ENCODE measurements at places on chromosomes 12 and 14.

GRCh38 chr12:88235183-88235833 is 93.2 kb downstream of the TMTC3 start:
- DNase-seq = no peak

DNA sequence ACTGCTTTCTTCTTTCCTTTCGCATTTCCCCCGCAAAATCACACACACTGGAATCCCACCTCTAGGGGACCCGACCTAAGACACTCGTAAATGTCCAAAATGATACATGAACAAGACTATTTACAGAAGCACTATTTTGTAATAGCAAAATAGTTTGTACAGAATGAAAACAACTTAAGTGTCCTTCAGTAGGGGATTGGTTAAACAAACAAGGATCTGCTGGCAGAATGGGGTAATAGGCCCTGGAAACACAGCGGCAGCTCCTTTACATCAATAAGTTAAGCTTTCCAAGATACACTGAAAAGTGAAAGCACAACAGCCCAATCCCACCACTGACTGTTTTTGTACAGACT is 48.8 kb downstream of the LTBP2 start:
- DNase-seq = no peak

DNA sequence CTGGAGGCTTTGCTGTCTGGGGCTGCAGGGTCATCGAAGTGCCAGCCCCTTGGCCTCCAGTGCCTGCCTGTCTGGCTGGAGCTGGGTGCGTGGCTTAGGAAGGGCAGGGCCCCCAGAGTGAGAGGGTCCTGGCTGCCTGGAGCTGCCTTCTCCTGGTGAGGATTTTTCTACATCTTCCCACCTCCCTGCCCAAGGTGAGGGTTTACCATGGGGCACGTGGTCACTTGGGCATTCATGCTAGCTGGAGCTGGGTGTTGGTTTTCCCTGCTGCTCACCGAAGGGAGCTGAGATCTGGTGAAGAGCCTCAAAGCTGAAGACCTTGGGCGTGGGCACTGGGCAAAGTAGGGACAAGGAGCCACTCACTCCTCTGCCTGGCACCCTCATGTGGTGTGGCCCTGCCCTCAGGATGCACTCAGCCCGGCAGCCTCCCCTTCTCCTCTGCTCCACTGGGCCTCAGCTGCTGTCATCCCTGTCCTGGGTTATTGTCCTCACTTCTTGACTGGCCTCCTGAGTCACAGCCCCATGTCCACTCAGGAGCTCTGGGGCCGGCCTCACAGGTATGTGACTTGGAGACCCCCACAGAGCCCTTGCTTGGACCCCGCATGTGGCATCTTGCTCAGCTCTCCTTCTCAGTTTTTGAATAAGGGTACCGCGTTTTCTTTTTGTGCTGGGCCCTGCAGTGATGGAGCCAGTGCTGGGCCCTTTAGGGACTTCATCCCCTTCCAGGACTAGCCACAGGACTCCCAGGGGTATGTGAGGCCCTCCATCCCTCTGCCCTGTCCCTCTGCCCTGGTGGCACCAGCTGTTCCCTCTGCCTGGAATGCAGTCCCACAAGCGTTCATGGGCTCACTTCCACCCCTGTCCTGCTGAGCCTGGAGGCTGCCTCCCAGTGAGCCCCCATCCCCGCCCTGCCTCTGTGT is 1.6 kb downstream of the CEP170B start:
- DNase-seq = no peak

DNA sequence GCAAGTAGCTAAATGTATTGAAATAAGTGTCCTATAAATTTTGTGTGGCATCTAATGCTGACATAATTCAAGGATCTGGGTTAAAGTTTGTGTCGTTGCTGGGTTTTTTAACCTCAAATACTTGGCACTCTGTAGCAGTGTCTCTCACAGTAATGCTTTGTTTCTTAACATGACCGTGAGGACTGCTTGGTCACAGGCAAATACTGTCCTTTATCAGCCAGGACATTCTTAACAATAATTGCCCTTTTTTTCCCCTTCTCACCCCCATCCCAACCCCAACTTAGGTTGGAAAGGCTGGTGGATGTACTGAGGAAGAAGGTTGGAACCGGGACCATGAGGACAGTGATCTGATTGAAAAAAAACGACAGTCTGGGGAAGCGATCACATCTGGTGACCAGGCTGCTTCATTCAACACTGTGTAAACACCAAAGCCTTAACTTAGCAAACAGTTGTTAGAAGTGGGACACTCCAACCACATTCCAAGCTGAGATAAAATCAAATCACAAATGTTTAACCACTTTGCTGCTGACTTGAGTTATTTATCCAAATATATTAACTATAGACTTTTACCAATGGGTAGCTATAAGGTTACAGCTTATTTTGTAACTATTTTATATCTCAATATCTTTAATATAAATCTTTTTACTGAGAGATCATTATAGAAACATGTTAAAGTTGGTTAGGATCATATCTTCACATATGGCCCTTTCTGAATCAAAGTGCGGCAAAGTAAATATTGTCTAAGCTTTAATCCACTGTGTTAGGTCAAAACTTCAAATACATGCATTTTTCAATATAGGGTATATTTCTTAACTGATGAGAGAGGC is 48.2 kb downstream of the FOXA1 start:
- no peak for DNase-seq

GRCh38 chr14:65425885-65426284 is 13.4 kb downstream of the FUT8 start:
- no peak for DNase-seq

DNA sequence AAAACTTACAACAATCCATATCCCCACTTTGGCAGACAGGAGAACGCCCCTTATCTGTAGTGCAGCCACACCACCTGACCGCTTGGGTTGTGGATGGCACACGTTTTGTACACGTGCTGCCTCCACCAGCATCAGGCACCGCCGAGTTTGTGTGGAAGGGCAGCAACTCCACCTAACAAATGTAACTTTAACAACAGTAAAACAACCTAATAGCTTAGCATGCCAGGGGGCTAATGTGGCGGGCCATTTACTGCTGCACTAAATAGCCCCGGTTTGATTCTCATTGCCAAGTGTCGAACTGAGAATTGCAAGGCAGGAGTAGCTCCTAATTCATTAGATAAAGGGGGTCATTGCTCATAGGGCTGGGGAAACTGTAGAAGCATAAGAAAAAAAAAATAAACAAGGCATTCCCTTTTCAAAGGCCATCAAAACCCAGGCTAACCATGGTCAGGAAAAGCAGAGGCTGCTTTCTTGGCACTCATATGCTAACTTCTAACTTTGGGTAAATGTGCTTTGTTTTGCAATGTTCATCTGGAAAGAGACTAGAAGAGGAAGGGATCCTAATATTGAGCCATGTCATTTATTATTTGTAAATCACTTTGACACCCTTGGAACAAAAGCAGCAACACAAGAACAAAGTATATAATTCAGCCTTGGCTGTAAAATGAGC is 279.7 kb upstream of the SOX5 start:
- no peak for DNase-seq

DNA sequence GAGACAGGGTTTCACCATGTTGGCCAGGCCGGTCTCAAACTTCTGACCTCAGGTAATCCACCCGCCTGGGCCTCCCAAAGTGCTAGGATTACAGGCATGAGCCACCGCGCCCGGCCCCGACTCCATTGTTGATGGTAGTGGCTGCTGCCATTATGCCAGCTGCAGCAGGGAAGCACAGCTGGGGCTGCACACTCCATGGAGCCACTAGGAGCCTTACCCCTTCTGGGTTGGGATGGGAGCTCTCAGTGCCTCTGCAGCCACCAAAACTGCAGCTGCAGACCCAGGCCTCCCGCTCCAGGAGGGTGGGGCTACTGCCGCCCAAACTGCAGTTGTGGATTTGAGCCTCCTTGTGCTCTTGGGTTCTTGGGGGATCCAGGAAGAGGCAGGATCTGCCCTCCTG is 25.9 kb downstream of the TCHP start:
- DNase-seq = no peak

DNA sequence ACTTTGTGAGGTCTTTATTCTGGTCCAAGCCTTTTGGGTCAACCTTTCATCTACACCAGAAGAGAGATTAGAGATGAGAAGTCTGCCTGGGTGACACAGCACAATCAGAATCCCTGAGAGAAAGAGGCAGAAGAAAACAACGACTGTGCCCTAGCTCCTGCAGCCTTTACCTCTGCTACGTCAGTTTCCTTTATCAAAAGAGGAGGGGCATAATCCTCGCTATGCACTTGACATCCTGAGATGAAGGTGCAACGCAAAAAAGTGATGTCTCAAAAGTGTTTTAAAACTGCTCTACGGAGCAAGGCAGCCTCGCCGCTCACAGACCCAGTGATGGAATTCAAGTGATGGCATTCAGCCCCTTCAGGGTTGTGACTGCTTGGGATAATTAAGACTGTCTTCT is 21.7 kb downstream of the ZDHHC22 start:
- no peak for DNase-seq

GRCh38 chr12:31853977-31854376 is 105.2 kb upstream of the RESF1 start:
- no peak for DNase-seq

- no peak for DNase-seq
Measured at GRCh38 chr12:48008950-48009349, 4.7 kb upstream of the COL2A1 start.

GRCh38 chr12:10701843-10702242 is 21.3 kb downstream of the YBX3 start:
- DNase-seq = no peak

DNA sequence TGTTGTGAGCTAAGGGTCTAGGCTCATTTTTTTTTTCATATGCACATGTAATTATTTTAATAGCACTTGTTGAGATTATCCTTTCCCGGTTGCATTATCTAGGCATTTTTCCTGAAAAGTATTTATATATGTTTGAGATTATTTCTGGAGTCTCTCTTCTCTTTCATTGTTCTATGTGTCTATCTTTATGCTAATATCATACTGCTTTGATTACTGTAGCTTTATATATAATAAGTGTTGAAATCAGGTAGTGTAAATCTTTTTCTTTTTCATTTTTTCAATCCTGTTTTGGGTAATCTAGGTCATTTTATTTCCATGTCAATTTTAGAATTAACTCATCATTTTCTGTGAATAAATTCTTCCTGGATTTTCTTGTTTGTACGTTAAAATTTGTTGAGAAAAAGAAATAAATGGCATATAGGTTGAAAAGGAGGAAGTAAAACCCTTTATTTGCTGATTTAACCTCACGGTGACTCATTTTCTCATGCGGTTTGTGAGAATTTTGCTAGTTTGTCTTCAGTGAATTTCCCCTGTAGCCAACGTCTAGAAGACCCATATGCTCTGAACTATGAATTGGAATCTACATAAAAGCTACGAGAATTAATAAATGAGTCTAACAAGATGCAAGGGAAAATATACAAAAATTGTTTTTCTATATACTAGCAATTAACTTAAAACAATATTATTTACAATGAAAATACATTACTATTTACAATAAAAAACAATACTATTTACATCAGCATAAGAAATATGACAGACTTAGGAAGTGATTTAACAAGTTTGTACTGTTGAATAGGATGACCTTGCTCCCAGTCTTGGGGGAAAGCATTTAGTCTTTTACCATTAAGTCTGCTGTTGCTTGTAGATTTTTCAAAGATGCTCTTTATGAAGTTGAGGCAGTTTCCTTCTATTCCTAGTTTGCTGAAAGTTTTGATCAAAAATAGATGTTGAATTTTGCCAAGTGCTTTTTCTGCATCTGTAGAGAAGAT is 105.0 kb downstream of the SNAPC1 start:
- DNase-seq = no peak

DNA sequence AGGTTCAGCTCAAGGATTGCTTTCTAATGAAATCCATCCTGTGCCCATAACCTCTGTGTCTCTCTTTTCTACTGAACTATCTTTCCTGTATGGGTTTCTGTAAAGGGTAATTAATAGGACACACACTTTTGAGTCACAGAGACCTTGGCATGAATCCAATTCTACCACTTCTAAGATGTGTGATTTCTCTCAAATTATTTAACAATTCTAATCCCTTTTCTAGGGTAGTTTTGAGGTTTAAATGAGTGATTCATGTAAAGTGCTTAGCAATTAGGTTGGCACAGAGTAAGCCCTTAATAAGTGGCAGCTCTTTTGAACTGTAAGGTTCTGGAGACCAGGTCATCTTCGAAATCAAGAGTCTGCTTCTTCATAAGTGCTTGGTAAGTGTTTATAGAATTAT is 202.7 kb downstream of the RASSF9 start:
- DNase-seq = no peak

DNA sequence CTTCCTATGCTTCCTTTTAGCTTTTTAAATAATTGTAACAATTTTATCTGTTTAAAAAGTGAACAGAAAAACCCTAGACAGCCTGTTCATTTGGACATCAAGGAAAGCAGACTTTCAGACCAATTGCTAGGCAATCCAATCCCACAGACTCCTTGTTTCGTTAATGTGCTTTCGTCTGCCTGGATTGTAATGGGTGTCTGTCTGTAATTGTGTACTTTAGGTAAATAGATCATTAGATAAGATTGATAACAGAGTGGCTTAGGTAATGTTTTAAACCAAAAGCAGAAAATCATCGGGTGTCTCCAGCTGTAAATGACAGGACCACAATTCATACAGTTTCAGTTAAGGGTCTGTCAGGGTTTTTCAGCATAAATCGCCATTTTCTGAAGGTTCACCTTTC is 19.6 kb downstream of the CCDC60 start:
- peak; percentile 21 for DNase-seq

GRCh38 chr14:32731249-32731648 is 207.4 kb upstream of the NPAS3 start:
- DNase-seq = no peak

- no peak for DNase-seq
Measured at GRCh38 chr12:106107566-106107965, 31.2 kb downstream of the NUAK1 start.

DNA sequence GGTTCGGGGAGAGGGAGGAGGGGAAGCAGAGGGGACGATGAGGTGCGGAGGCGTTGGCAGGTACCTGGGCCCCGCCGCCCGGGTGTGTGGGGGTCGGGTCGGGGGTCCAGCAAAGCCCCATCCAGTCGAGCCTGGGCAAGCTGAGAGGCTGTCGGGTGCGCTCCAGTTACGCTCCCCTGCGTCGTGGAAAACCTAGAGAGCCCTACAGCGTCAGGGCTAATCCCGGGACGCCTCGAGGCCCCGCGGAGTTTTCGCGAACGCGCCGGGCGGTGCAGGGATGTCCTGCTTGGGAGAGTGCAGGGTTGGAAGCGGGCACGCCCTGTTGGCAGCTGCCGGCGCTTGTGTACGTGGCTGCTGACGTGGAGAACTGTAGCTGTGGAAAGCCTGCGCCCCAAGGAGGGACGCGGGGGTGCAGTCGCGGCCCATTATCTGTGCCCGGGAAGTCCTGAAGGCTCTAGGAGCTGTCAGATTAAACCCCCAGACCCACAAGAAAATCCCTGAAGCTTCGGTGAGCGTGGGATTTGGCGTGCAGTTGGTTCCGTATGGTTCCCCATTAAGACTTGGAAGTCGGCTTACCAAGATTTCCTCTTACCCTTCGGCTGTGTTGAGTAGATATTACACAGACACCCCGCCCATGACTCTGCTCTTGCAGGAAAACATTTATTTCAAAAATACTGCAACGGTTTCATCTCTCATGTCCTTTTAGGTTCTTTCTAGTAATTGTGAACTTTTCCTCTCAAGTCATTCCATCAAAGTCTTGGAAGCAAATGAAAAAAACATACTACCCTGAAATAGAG is 11.3 kb upstream of the SLC38A2 start:
- peak; percentile 50 for DNase-seq

GRCh38 chr12:57893431-57894353 is 47.2 kb upstream of the CTDSP2 start:
- DNase-seq = peak; percentile 66

All from SK-N-DZ (cell line).